ENCODE measurements at places on chromosomes 12 and 14. TPM values are rescaled to one million over a fixed set of nuclear protein-coding genes. Genes with fewer than 3 reads are reported as not detected.

Gene SLC5A8
- not detected for total RNA-seq

Gene RPAP3
- total RNA-seq: 34.4 TPM

Gene RNU4-1
- total RNA-seq: 2,627 TPM

Gene JPH4
- 1.2 TPM for total RNA-seq

Gene HNF1A
- total RNA-seq: not detected

Gene ANGEL1
- 21.6 TPM for total RNA-seq

Gene KRT78
- total RNA-seq: not detected

Gene SPTLC2
- 20.6 TPM for total RNA-seq

Gene KLHL42
- 10.7 TPM for total RNA-seq

Gene TOGARAM1
- total RNA-seq: 9.7 TPM
